ENCODE measurements at places on chromosomes 12 and 14. TPM values are rescaled to one million over a fixed set of nuclear protein-coding genes. Genes with fewer than 3 reads are reported as not detected.

DNA sequence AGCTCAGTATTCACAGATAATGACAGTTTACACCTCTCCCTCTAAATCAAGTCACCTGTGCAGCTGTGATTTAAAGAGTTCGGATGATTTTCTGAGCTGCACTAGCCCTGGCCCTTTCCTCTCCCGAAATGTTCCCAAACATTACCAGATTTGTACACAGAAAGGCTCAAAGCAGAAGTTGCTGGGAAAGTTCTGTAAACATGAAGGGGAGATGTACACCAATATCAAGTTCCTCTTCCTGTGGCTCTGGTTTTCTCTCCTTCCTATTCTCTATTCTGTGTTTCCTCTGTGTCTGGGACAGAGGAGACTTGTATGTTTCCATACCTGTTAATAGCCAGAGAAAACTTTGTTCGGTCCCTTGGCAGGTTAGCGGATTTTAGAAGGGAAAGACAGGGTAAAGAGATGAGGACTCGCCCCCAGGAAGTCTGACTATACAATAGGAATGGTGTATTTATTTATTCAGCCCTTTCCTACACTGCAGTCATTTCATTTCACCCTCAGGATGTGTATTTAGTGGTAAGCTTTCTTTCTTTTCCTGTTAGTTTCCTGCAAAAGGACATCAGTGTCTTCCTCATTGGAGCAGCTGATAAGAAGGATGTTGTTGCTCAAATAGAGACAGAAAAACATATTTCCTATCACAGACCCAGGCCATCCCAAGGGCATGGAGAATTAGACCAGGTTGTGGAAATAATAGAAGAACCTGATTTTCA lies 7.6 kb upstream of the NUMB start:
- DNase-seq, result no peak

DNA sequence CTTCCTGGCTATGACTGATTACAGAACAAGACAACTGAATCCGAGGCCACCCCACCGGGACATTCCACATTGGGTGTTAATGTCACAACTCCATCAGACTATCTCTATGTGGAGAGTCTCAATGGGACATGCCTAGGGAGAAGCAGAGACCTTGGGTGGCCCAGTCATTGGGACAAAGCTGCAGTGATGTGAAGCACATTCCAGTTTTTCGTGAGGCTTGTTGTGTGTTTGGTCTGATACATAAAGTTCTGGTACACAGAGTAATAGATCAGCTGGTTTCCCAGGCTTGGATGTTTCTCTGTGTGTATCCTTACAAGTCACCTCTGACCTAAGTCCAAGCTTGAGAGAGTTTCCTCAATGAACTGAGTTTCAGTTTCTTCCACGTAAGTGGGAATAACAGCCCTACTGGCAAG lies 42.3 kb downstream of the CPM start:
- no peak for DNase-seq

DNA sequence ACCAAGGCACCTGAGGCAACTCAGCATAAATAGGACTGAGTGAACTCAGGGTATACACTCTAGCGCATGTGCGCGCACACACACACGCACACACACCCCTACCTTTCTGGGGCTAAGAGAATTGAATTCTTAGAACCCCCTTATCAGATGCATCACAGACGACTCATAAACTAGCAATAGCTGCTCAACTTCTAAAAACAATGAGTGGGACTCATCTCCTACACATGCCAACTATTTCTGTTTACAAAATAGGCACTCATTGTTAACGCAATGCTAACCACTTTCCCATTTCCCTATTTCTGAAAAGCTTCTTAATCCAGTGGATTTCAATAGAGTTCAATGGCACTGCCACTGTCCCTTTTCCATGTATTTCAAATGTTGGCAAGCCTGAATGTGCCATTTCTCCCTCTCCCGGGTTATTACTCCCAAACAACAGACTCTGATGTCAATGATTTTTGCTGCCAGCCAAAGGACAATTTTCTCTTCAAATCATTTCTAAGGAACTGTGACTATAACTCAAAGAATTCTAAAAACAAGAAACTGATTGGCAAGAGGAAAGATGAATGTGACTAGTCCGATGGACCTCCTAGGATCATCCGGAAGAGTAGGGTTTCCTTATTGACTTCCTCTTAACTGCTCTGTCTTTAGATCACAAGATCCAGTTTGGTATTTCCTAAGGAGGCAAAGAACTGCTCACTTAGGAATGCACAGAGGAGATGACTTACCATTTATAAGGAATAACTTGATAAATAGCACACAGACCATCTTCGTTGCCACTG lies 48.8 kb downstream of the SLC38A1 start:
- peak; percentile 35 for DNase-seq

DNA sequence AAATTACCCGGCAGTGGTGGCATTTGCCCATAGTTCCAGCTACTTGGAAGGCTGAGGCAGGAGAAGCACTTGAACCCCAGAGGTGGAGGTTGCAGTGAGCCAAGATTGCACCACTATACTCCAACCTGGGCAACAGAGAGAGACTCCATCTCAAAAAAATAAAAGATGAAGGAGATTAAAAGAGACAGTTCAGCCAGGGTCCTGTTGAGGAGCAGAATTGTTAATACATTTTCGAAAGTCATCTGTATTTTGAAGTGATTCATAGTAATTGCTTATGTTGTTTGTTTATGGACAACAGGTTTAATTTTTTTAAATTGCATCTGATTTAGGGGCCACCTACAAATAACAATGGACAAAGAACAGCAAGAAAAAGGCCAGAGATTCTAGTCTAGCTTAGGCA lies 112.9 kb downstream of the DIP2B start:
- no peak for DNase-seq

- no peak for DNase-seq
Measured at GRCh38 chr14:54087376-54087775, 130.8 kb upstream of the BMP4 start.

GRCh38 chr14:33711194-33711593 lies 239.7 kb downstream of the EGLN3 start:
- no peak for DNase-seq

DNA sequence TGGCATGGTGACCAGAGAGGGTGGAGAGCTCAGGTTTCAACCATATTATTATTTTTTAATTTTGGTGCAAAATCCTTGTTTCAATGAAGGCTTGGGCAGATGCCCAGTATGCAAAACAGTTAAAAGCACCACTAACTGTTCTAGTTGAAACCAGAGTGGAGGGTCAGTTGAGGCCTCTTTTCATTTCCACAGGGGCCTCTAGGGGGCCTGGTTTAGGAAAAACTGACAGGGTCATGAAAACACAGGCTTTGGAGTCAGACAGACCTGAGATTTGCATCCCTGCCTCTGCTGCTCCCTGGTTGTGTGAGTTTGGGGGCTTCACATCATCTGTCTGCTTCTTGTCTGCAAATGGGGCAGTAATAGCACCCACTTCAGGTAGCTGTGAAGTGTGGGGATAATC lies 3.3 kb upstream of the RPH3A start:
- no peak for DNase-seq

DNA sequence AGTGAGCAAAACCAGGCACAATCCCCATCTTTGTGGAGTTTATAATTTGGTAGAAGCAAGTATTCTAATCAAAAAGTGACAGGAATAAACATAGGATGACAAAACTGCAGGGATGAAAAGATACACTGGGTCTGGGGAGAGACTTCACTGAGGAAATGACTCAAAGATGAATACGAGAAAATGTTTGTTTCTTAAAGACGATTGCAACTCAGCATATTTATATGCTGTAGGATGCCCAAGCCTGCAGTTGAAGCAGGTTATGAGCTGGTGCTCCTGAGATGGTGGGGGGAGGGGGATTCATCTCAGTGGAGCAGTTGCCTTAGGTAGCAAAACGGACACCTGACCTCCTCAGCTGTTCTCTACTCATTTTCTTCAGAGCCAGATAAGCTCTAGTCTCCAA lies 13.4 kb upstream of the SLC38A4 start:
- DNase-seq, result no peak

- no peak for DNase-seq
Measured at GRCh38 chr12:79534029-79534867, 156.5 kb downstream of the PAWR start.

DNA sequence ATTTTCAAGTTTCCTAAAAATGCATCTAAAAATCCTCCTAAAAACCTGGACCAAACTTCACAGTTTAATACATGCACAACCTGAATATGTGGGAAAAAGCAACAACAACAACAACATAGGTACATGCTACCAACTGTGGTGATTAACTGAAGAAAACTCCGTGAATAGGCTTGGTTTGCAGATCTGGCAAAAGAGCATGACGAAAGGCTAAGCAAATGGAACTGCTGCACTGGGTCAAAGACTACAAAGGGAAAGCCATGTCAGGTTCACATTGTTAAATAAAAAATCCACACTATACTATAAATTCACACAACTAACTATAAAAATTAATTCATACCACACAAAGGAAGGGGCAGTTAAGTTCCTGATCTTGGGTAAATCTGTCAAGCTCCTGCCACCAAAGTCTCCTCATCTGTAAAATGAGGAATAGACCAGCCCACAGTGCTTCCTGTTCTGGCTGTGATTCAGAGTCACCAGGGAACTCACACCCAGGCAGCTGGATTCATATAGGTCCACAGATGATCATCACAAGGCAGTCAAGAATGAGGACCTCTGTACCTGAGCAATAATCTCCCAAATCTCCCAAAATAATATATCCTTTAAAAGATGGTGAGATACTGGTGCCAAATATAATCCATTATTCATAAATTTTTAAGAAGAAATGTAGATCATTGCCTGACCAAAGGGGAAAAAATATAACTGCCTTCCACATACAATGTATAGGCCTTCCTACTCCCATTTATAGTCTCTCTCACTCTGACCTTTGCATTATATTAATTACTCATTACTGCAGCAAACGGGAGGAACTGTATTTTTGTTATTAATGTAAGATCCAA lies 7.0 kb downstream of the CORO1C start:
- DNase-seq, result no peak

- DNase-seq, result peak; percentile 23
Measured at GRCh38 chr14:100982762-100983161, 79.2 kb upstream of the RTL1 start.

GRCh38 chr12:49974231-49974675 lies 1.5 kb downstream of the AQP6 start:
- DNase-seq, result no peak

DNA sequence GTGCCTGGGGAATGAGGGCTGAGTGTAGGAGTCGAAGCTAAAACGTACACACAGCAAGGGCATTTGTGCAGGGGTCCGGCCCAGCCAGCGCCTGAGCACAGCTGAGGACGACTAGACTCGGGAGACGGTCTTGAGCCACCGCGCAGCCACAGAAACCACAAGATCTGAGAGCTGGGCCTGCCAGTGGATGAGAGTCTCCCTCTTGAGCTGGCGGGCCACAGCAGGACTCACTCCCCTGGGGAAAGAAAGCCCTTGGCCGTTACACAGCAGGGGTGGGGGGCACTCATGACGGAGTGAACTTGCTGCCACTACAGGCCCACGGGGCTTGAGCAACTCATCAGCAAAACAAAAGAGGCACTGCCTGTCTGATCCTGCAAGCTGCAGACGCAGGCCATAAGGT lies 23.0 kb downstream of the STX2 start:
- DNase-seq, result no peak

DNA sequence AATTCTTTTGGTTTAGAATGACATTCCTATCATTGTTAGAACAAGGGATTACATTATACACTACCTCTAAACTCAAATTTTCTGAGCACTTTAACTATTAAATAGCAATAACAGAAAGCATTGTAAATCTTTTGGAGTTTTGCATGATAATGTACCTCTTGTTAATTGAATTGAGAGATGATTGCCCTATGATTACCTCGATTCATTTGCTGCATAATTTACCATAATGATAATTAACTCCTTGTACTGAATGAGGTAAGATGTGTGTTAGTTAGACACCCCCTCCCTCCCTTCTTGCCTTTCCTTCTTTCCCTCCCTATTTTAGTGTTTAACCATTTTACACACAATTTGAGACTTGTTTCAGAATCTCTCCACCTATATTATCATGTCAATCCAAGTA lies 469.2 kb downstream of the DIO2 start:
- no peak for DNase-seq

- no peak for DNase-seq
Measured at GRCh38 chr12:57584690-57585089, 6.3 kb upstream of the PIP4K2C start.

- DNase-seq, result no peak
Measured at GRCh38 chr12:19709889-19710288, 270.6 kb downstream of the AEBP2 start.

DNA sequence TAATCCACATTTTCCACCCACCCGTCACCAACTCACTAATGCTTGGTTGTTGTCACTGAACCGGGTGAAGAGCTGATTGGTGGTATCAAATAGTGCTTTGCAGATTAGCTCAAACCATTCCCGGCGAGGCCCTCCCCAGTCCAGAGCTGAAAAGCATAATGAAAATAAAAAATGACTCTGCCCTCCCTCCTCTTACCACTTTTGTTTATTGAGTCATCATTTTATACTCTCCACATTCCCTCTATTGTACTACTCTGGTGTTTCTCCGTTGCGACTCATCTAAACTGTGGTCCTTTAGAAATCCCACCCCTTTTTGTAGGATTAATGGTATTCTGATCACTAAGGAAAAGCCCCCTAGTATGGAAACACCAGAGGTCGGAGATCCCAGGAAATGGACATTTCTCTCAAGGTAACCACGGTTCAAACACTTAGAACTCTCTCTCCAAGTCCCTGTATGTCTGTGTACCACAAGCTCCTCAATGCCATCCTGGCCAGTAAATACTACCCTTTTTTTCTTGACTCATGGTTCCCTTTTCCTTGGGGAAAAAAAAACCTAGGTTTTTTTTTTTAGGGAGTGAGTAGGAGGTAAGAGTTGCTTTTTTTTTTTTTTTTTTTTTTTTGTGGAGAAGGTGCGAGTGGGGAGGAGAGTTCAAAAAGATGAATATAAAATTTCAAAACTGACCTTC lies 42.0 kb downstream of the AREL1 start:
- DNase-seq, result no peak

DNA sequence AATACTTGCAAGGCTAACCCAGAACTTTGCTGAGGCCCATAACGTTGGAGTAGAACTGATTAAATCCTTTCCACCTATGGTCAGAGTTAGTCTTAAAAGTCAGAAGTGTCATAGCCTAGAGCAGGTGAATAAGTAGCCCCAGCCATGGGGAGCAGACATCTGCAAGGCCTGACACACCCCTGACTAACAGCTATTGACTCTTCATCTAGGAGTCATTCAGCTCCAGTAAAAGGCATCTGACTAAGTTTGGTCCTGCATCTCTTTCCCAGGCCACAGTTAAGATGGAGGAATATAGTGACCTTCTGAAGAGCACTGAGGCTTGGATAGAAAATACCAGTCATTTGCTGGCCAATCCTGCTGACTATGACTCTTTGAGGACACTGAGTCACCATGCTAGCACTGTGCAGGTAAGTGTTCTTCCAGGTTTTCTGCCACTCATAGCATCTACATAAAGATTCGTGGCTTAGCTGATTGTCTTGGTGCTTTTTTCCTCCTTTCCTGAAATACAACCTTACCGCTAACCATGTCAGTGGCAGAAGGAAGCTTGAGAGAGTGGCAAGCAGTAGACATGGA lies 212.9 kb downstream of the ESR2 start:
- no peak for DNase-seq

Gene OTUB2
- total RNA-seq, result 22.2 TPM

Gene ESRRB
- total RNA-seq, result 0.27 TPM

Gene SMCO2
- total RNA-seq, result 2.5 TPM

Gene PTCSC3
- total RNA-seq, result not detected

Gene IL26
- total RNA-seq, result not detected

Gene ENDOU
- total RNA-seq, result 0.42 TPM

Gene DNAH10
- total RNA-seq, result 0.14 TPM

Gene RNFT2
- 32.0 TPM for total RNA-seq

Gene KRT6C
- total RNA-seq, result not detected

Gene GDF3
- not detected for total RNA-seq

Gene FGF23
- not detected for total RNA-seq

Gene REP15
- total RNA-seq, result 0.78 TPM

Gene MGST1
- 354 TPM for total RNA-seq

Gene TMEM30B
- total RNA-seq, result 79.2 TPM

Gene INSM2
- not detected for total RNA-seq

Gene SELPLG
- total RNA-seq, result 0.76 TPM

Gene DLK1
- total RNA-seq, result not detected
